ENCODE measurements at places on chromosomes 4 and X. TPM values are rescaled to one million over a fixed set of nuclear protein-coding genes. Genes with fewer than 3 reads are reported as not detected.

Gene NR3C2
- 108 TPM for total RNA-seq

Gene GLRB
- 0.14 TPM for total RNA-seq

Gene GSX2
- total RNA-seq = not detected

Gene CXCL1
- total RNA-seq = 21.7 TPM

Gene FAM47A
- not detected for total RNA-seq

Gene GRPEL1
- total RNA-seq = 31.5 TPM

Gene IL2
- total RNA-seq = not detected

Gene OPRPN
- not detected for total RNA-seq

Gene AFP
- not detected for total RNA-seq

Gene SORCS2
- total RNA-seq = 3.1 TPM

Gene MAML3
- 10.4 TPM for total RNA-seq

Gene EREG
- 2.3 TPM for total RNA-seq

Gene YY2
- total RNA-seq = 1.9 TPM

Data from mucosa of descending colon (tissue), 3 donors.